ENCODE measurements at places on chromosomes 13 and 19. TPM values are rescaled to one million over a fixed set of nuclear protein-coding genes. Genes with fewer than 3 reads are reported as not detected.
A peak's percentile ranks its signal among the peaks of the same experiment; 100 is the strongest.

DNA sequence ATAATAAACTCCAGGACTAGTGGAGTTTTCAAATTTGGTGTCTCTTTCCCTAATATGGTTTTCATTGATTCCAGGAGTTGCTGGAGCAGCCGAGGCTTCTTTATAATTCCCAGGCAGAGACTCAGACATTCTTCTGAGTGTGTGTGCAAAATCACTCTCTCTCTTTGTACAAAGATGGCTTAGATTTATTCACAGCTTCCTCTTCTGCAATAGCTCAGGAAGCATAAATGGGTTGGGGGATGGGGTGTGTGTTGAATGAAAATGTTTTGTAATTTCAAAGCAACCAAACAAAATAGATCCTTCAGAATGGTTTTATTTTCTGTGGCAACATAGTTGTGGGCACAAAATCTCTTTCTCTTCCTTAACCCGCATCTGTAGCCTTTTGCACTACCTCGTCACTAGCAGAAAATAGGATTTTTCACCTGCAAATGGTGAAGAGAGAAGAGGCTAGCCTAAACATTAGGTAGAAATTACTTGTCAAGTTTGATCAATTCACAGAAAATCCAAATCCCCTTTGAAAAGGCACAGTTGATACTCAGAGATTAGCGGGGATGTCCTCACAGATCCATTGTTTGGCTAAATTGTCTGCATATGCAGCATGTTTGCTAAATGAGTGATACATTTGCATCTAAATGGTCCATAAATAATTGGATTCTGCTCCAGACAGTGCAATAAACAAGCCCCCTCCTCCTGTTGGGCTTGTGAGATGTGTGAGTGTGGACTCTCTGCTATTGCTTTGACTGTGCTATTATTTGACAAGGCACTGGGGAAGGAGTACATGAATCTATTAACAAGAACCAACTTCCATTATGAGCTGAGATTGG is 66.7 kb downstream of the CBY2 start:
- no peak overlapping the region for H3K4me3 ChIP-seq
- H3K36me3 ChIP-seq, result no peaks in the 10 kb centered on the region
- no peak for DNase-seq
- H3K27me3 ChIP-seq, result peaks cover 1% of the 10 kb centered on the region

DNA sequence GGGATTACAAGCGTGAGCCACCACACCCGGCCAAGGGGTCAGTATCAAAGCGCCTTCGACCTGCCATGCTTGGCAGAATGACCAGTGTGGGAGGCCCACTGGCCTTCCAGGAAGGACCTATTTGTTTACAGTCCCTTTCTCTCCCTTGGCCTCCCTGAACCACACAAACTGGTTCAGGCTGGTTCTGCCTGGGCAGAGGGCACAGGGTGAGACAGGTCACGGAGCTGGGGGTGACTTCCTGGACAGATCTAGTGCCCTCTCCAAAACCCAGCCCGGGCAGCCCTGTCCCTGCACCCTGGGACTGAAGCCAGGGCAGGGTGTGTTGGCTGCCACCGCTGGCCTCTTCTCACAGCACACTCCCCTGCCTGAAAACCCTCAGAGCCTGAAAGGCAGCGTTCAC is 11.3 kb downstream of the PLEKHF1 start:
- peaks cover 5% of the 10 kb centered on the region for H3K27me3 ChIP-seq
- no peaks in the 10 kb centered on the region for H3K4me1 ChIP-seq
- H3K36me3 ChIP-seq, result no peaks in the 10 kb centered on the region
- no peak for DNase-seq
- H3K4me3 ChIP-seq, result no peak overlapping the region

- H3K4me1 ChIP-seq, result peaks cover 5% of the 10 kb centered on the region
- H3K27ac ChIP-seq, result no peak overlapping the region
- peaks cover 7% of the 10 kb centered on the region for H3K36me3 ChIP-seq
- peaks cover 14% of the 10 kb centered on the region for H3K27me3 ChIP-seq
These were observed 5.9 kb downstream of the CACNG7 start for GRCh38 chr19:53915000-53915399.

DNA sequence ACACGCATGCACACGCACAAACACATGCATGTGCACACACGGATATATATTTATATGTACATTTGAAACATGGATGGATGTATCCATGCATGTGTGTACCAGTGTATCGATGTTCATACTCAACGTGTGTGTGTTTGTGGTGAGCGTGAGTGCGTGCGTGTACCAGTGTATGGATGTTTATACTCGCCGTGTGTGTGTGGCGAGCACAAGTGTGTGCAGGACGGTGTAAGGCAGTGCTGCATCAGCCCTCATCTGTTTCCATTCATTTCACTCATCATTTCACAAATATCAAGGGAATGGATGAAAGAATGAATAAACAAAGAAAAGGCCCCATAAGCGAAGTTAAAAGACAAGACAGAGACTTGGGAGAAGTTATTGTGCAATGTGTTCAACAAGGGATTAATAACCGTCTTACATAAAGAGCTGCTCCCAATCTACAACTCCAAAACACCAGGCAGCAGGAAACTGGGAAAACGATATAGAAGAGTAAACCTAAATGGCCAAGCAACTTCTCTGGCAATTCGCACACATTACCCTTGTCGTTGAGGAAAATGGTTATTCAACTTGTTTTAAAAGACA is 21.7 kb upstream of the MIER2 start:
- peaks cover 7% of the 10 kb centered on the region for H3K27me3 ChIP-seq
- DNase-seq, result no peak
- no peaks in the 10 kb centered on the region for H3K36me3 ChIP-seq
- H3K27ac ChIP-seq, result no peak overlapping the region
- H3K4me3 ChIP-seq, result peak overlapping the region; percentile 25

GRCh38 chr13:29761815-29762214 is 88.6 kb downstream of the UBL3 start:
- H3K4me1 ChIP-seq, result no peaks in the 10 kb centered on the region
- H3K36me3 ChIP-seq, result no peaks in the 10 kb centered on the region
- H3K27me3 ChIP-seq, result peaks cover 2% of the 10 kb centered on the region
- H3K27ac ChIP-seq, result no peak overlapping the region
- no peak overlapping the region for H3K4me3 ChIP-seq
- DNase-seq, result no peak

GRCh38 chr13:50419896-50420295 is 404.7 kb downstream of the KCNRG start:
- DNase-seq, result no peak
- no peak overlapping the region for H3K27ac ChIP-seq
- peaks cover 5% of the 10 kb centered on the region for H3K4me1 ChIP-seq
- H3K4me3 ChIP-seq, result no peak overlapping the region
- H3K27me3 ChIP-seq, result peaks cover 1% of the 10 kb centered on the region
- no peaks in the 10 kb centered on the region for H3K36me3 ChIP-seq

The SLITRK5 gene
- total RNA-seq, result 0.08 TPM

The ZNF614 gene
- 12.1 TPM for total RNA-seq

The TEX29 gene
- total RNA-seq, result 0.54 TPM

Measured in endothelial cell (in vitro differentiated cells).